Stimulated activated CD4-positive, alpha-beta T cell treated with anti-CD3 and anti-CD28 coated beads, Interleukin-12 subunit alpha, Interleukin-12 subunit beta, amount 100 ng/mL, for 4 hours (primary cell): ENCODE measurements at places on chromosomes 2 and 18.

DNA sequence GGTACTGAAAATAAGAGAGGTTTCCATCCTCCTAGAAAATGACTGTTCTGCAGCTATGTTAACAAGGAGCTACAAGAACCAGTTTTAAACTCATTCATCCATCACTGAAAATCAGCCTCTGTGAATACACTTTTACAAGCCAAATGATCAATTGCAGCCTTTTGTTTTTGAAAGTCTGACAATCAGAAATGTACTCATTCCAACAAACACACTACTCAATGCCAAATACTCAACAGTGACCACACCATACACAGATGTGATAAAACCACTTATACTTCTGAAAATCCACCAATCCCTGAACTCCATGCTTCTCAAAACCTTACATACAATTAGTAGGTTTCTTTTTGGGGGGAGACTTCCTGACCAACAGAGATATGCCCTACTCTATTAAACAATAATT lies 663.9 kb upstream of the CHAC2 start:
- DNase-seq, result no peak

- no peak for DNase-seq
Observed at GRCh38 chr2:221001381-221001801, 570.7 kb downstream of the EPHA4 start.

DNA sequence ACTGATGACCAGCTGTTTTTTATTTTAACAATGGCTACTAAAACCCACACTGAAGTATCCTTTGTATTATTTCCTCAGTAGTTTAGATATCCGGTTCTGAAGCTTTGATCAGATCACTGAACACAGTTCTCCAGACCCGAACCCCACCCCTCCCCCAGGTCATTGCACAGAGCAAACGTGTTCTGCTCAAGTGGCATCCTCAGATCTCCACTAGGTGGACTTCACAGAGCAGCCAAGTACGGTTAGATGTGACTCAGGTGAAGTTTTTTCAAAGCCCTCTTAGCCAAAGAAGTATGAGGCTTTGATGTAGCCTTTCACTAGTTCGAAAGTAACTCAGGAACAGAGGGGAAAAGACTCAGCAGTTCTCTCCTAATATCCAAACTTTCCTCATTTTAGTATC lies 142.7 kb upstream of the NRP2 start:
- no peak for DNase-seq

GRCh38 chr2:234189230-234189629 lies 138.7 kb downstream of the SPP2 start:
- DNase-seq, result no peak

- no peak for DNase-seq
Observed at GRCh38 chr2:166163775-166164174, 36.0 kb upstream of the SCN1A start.

GRCh38 chr2:179580378-179581146 lies 280.9 kb downstream of the ZNF385B start:
- DNase-seq, result no peak

- no peak for DNase-seq
Observed at GRCh38 chr2:11457935-11458334, 8.0 kb downstream of the E2F6 start.

GRCh38 chr2:9143264-9143815 lies 63.3 kb upstream of the ASAP2 start:
- no peak for DNase-seq

GRCh38 chr2:31420936-31421335 lies 6.4 kb upstream of the XDH start:
- no peak for DNase-seq

DNA sequence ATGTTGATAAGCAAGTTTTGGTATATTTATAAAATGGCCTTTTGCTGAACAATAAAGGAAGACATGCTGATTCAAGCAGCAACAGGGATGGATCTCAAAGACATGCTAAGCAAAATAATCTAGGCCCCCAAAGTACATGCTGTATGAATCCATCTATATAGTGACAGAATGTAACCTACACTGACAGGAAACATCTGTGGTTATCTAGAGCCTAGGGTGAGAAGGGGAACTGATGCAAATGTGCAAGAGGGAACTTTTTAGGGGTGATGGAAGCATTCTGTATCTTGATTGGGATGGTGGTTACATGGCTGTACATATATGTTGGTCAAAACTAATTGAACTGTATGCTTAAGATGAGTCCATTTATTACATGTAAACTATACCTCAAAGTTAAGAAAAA lies 24.2 kb downstream of the CNRIP1 start:
- DNase-seq, result no peak

DNA sequence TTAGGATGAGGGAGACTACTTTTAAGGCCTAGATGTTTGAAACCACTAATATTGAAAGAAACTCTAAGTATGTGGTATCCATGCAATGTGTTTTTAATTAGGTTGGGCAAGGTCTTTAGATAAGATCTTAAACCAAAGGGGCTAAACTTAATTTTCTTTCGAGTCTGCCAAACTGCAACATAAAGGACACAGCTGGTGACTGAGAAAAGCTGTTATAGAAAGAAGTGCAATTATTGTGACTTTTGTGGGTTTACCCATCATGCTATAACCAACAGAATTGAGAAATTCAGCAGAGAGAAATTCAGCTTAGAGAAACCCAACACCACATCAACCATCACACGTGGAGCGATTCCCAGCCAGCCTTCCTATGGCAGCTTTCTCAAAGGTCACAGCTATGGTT lies 119.5 kb upstream of the LMAN1 start:
- no peak for DNase-seq

DNA sequence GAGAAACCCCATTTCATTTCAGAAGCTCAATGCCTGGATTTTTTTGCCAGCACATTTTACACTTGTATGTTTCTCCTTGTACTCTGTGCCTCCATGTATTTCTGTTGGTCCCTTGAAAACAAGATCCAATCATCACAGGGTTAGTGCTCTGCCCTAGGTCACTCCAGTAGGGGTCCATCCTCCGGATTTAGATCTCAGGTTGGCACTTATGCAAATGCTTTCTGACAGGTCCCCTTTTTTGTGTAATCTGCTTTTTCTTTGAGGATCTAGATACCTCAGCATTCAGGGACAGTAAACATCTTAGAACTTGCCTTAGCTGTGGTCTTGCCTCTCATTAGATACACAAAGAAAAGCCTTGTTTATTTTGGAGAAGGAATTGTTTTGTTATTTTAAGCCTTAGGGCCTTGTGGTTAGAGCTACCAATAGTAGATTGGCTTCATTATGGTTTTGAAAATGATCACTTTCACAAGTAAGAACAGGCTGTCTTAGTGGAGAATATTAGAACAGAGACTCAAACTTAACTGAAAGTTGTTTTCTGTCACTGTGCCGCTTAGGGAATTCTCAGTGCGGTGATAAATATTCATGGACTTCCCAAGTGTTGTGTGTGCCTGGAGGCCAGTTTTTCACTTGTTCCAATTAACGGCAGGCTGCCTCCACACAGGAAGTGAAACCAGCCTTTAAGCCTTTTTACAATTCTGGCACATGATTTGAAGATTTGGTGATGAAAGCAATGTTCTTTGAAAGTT lies 7.8 kb downstream of the MERTK start:
- no peak for DNase-seq

DNA sequence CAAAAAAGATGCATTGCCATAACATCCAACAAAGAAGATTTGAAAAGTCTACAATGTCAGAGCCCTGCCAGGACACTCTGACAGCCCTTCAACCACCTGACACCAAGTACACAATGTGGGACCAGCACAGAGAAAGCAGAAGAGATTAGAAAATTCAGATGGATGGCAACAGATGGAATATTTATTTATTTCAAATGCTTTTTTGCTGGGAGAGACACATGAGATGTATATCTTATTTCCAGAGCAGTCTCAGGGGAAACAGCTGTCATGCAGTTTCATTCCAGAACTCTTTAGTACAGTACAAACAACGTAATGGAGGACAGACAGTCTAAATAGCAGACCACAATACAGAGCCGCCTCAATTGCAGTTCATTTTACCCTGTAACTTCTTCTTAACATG lies 110.1 kb downstream of the MAIP1 start:
- DNase-seq, result no peak

- DNase-seq, result no peak
Observed at GRCh38 chr18:55152801-55153200, 193.5 kb upstream of the CCDC68 start.

DNA sequence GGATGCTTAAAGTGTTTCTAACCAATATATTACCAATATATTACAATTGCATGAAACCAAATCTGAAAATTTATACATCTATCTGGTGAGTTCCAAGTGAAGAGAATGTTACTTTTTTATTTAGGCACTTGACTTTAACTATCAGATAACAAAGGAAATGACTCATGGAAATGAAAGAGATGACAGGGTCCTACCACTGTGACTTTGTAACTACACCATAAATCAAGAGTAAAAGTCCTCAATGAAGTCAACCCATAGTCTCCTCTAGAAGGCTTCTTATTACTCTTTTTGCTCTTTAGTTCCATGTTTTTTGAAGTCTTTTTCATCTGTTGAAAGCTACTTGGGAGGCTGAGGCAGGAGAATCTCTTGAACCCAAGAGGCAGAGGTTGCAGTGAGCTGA lies 545.0 kb upstream of the PIK3C3 start:
- DNase-seq, result no peak

DNA sequence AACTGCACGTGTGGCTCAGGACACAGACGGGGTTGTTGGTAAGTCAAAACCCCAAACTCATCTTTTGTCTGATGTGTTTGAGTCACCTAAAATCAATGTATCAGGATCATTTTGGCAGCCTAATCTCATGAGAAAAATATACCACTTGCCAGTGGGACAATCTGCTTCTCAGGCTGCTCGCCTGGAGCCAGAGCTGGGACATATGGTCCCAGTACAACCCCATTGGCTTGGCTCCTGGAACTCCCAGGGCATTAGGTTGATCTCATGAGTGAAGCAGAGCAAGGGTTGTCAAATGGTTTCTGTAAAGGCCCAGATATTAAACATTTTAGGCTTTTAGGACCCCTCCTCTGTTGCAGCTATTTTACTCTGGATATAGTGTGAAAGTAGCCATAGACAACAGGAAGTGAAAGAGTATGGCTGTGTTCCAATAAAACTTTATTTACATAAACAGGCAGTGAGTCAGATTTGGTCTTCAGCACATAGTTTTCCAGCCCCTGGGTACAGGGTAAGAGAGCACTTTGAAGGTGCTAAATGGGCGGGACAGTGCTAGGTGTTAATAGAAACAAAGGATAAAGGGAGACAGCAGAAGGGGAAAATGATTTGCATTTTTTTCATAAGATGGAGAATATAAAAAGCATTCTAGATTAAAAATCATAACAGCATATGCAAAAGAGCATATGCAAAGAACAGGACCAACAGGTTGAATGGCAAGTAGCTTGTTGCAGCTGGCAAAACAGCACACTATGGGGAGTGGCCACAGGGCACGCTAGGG lies 290.8 kb downstream of the KCNS3 start:
- DNase-seq, result no peak

DNA sequence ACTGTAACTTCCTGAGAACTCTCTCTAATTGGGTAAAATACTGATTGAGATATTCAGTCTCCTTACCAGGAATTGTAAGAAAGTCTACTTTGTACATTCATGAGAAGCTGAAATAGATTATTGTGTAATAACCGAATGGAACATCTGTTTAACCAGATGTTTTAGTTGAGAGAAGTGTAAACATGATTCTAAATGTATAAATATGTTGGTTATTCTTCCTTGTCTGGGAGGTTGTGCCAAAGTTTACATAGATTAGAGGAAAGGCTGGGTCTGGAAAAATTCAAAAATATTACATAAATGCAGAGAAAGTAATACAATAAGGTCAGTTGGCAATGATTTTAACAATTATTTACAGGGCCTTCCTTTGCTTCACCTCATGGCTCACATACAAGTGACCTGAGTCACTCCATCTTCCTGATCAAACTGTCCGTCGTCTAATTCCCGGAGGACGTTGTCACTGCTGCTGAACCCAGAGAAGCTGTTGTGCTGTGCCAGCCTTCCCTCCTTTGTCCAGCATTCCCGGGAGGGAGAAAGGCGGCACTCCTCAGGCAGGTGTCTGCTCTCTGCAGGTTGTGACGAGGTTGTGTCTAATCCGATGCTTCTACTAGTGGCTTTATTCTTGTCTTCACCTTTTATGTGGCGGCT lies 55.9 kb downstream of the MOB4 start:
- no peak for DNase-seq

DNA sequence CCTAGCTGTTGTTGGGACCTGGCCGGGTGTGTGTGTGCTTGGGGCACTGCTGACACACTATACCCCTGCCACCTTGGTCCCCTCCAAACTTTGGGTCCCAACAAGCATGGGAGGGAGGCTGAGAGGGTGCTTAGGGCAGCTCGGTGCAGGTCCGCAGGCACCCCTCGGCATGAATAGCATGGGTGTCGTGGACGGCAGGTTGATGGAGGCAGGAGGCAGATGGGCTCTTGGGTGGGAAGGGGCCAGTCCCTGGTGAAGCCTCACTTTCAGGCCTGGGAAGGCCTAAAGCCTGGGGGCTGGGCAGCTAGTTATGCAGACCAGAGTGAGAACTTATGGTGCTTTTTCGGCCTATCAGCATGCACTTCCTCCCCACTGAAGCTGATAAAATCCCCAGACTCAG lies 164.2 kb downstream of the CDH19 start:
- DNase-seq, result no peak

- no peak for DNase-seq
Observed at GRCh38 chr2:195477248-195477995, 179.6 kb upstream of the SLC39A10 start.

- no peak for DNase-seq
Observed at GRCh38 chr18:33593261-33593660, 15.2 kb downstream of the ASXL3 start.

DNA sequence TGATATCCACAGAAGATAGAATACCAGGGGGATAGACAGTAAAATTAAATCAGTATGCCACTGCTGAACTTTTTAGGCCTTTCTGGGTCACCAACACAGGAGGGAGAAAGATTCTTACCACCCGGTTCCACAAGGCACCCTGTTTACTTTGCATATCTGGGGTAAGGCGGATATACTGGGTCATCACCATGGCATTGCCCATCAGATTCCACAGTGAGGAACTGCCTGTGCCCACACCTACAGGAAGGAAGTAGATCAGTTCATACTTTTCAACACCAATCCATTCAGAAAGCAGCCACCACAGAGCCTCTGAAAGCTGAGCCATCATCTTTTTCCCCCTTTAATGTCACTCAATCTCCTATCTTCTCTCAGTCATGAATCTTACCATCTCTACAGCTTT lies 2.0 kb downstream of the LMAN2L start:
- no peak for DNase-seq
